ENCODE measurements at places on chromosomes 3 and 15.

GRCh38 chr15:101128221-101129015, 123.4 kb downstream of the CHSY1 start:
- DNase-seq = no peak

DNA sequence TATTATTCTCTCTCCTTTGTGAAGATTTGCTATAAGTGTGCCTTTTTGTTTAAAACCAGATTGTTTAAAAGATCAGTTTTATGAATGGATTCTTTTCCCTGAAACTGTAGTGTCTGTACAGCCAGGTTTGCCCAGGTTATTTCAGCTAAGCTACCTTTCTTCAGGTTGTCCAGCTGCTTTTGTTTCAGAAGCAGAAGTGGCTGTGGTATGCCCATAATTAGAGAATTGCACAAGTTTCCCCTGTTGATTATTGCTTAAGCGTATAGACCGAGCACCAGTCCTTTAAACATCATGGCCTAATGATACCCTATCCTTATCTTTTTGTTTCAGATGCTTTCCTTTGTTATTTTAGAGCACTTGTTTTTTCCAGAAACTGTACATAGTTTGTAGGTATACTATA, 10.2 kb downstream of the ASB7 start:
- DNase-seq = no peak

DNA sequence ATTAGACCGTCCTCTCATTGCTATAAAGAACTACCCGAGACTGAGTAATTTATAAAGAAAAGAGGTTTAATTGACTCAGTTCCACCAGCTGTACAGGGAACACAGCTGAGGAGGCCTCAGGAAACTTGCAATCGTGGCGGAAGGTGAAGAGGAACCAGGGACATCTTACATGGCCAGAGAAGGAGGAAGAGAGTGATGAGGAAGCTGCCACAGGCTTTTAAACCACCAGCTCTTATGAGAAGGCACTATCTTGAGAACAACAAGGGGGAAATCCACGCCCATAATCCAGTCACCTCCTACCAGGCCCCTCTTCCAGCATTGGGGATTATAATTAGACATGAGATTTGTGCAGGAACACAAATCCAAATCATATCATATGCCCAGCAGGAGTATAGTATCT, 138.5 kb downstream of the ALCAM start:
- no peak for DNase-seq

GRCh38 chr3:47283193-47283537, 421 bp downstream of the KLHL18 start:
- no peak for DNase-seq

DNA sequence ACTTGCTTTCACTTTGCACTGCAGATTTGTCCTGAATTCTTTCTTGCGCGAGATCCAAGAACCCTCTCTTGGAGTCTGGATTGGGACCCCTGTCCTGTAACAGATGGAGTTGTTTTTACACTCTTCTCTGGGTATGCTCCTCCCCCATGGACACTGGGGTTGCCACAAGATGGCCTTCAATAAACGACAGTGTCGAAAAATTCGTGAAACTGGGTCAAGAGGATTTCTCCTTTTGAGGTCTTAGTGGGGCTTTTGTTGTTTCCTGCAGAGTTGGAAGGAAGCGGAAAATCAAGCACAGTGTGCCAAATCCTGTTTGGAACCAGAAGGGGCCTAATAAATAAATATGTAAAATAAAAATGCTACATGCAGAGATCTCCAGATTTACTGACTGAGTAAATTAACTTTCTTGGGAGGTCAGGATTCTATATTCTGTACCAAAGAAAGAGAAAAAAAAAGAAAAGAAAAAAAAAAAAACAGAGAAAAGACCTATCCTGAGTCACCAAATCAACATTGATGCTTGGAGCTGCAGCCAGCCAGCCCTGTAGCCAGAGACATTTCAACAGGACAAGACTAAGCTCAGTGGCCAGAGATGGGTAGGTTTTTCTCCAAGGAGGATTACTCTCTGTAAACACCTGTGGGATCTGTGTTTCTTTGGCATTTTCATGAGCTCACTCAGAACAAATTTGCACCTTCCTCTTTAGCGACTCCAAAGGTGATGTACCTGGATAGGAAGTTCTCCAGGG, 24.8 kb downstream of the CCDC80 start:
- no peak for DNase-seq

GRCh38 chr3:195403841-195404408, 38.9 kb downstream of the ACAP2 start:
- no peak for DNase-seq

Measured in activated CD4-positive, alpha-beta T cell treated with anti-CD3 and anti-CD28 coated beads, Interleukin-2, Interleukin-4, amounts not matched to agents 100 ng/mL and 50 ng/mL, durations not matched to agents 16 hours and 8 hours (primary cell).